Vagina (tissue), 2 donors: ENCODE measurements at places on chromosomes 16 and 17. TPM values are rescaled to one million over a fixed set of nuclear protein-coding genes. Genes with fewer than 3 reads are reported as not detected.

CLEC18C gene
- total RNA-seq: 8.1 TPM

PDE6G gene
- total RNA-seq: not detected

HOXB1 gene
- total RNA-seq: not detected

NAGS gene
- 4.9 TPM for total RNA-seq

KRT17 gene
- 165 TPM for total RNA-seq

EXOC3L1 gene
- 2.5 TPM for total RNA-seq

MYL11 gene
- total RNA-seq: not detected

GGT6 gene
- 9.6 TPM for total RNA-seq

PPP1R1B gene
- total RNA-seq: 9.3 TPM

OVCA2 gene
- 24.3 TPM for total RNA-seq

HS3ST2 gene
- 11.8 TPM for total RNA-seq

C17orf78 gene
- not detected for total RNA-seq

LDAF1 gene
- total RNA-seq: 63.8 TPM

CRYBA1 gene
- total RNA-seq: not detected

CHD9NB gene
- not detected for total RNA-seq

VTN gene
- 2.7 TPM for total RNA-seq

KRT222 gene
- total RNA-seq: not detected

C1QTNF8 gene
- not detected for total RNA-seq

FOXN1 gene
- 3.4 TPM for total RNA-seq

KRTAP3-2 gene
- total RNA-seq: not detected

SLFN5 gene
- 27.7 TPM for total RNA-seq

PLXDC1 gene
- 6.6 TPM for total RNA-seq

PRSS36 gene
- total RNA-seq: 1.2 TPM

SLC38A8 gene
- not detected for total RNA-seq

HAGHL gene
- 5.2 TPM for total RNA-seq

SLC16A13 gene
- total RNA-seq: 2.0 TPM

KRT27 gene
- not detected for total RNA-seq

DPEP3 gene
- total RNA-seq: not detected

CLEC3A gene
- total RNA-seq: not detected

PYY gene
- not detected for total RNA-seq

CFAP97D1 gene
- not detected for total RNA-seq

MON1B gene
- total RNA-seq: 28.2 TPM

MT3 gene
- total RNA-seq: 12.8 TPM

SERPINF2 gene
- total RNA-seq: 23.8 TPM

TAT gene
- total RNA-seq: not detected

KRT12 gene
- total RNA-seq: not detected

PPY gene
- total RNA-seq: not detected

SDR42E2 gene
- total RNA-seq: not detected

ARHGAP23 gene
- 70.2 TPM for total RNA-seq

CA4 gene
- total RNA-seq: not detected

COX6A2 gene
- total RNA-seq: not detected

DYNLRB2 gene
- total RNA-seq: not detected

MYH13 gene
- not detected for total RNA-seq

MMP15 gene
- total RNA-seq: 2.9 TPM

RAD51D gene
- total RNA-seq: 5.2 TPM

COPS3 gene
- total RNA-seq: 48.1 TPM

EVPLL gene
- total RNA-seq: 16.7 TPM
